Stimulated activated CD8-positive, alpha-beta memory T cell treated with anti-CD3 and anti-CD28 coated beads, Interleukin-15, amount 100 ng/mL, for 1 hour (primary cell): ENCODE measurements at places on chromosomes 12 and 14.

GRCh38 chr12:57779736-57780135 lies 2.9 kb upstream of the TSFM start:
- DNase-seq: no peak

DNA sequence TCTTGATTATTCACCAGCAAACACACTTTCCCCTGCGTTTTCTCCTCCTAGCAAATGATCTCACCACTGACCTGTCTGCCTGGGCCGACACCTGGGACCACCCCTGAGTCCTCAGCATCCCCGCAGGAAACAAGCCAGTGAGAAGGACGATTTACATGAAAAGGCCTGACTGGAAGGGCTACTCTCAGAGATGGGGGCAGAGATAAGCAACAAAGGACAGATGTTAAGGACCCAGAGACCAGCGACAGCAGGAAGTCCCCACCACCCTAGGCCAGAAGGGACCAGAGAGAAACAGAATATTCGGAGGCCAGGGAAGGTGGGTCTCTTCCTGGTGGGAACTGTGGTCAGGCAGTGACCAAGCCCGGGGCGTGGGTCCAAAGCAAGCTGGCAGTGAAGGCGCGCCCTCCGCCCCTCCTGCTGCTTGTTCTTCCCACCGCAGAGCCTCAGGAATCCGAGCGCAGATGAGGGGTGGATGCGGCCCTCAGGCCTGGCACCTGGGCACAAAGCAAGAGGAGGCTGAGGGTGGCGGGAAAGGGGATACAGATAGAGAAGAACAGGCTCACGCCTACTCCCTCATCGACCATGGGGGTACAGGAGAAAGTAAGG lies 55.8 kb downstream of the STX2 start:
- no peak for DNase-seq

- DNase-seq: no peak
These were observed 744 bp downstream of the STYX start for GRCh38 chr14:52730709-52731111.

DNA sequence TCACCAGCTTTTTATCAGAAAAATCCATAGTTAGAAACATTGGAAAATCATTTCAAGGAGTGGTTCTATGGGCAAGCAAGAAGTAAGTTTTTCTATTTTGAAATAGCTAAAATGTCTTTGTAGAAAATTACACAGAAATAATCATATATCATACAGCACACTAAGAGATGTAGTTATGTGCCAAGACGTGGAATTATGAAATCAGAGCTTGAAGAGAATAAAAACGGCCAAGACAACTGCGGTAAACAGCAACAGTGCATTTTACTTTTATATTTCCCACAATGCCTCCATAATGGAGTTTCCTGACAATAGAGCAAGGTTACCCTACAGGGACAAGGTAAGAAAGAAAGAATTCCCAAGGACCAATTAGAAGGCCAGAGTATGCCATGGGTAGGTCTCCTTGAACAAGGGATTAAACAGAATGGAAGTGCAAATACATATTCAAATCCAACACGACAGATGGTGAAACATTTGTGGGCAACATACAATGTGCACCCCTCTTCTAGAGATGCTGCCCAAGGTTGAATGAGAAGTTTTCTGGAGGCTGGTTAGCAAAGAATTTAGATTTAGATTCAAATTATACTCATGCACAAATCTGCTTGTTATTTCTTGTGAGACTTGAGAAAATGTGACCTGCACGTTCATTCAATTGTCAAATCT lies 76.1 kb upstream of the BTG1 start:
- no peak for DNase-seq

- DNase-seq: no peak
These were observed 12.7 kb downstream of the CCDC197 start for GRCh38 chr14:94009767-94010166.

DNA sequence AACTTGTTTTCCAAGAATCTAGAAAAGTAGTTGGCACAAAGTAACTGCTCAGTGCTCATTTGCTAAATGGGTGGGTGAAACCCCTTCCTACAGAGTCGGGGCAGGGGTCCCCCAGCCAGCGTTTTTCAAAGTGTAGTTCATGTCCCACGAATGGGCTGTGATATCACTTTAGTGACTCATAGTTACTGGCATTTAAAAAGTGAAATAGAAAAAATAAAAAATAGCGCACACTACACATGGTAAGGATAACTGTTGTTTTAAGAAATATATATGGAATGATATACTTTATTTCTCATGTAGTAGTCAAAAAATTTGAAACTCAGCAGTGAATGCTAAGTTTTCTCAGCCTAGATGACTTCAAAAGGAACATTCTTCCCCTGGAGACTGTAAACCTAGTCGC lies 250.4 kb downstream of the CHST11 start:
- no peak for DNase-seq
